HS-5 (cell line): ENCODE measurements at places on chromosomes 2 and 18.

GRCh38 chr2:524442-524841 lies 152.8 kb downstream of the TMEM18 start:
- DNase-seq = no peak

- DNase-seq = peak; percentile 94
Measured at GRCh38 chr2:20501974-20502373, 55.1 kb downstream of the RHOB start.

DNA sequence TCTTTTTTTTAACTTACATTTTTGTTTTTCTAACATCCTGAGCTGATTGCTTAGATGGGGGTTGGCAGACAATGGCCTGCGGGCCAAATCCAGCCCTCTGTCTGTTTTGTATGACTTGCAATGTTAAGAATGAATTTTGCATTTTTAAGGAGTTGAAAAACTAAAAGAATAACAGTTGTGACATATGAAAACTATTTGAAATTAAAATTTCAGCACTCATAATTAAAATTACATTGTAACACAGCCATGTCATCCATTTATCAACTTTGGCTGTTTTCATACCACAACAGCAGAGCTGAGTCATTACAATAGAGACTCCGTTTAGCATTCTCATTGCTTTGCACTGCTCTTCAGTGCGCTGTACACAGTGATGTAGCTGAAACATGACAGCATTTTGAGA lies 94.1 kb upstream of the MC4R start:
- DNase-seq = no peak

GRCh38 chr2:2837746-2838547 lies 506.9 kb upstream of the MYT1L start:
- DNase-seq = no peak

GRCh38 chr2:200615247-200615646 lies 29.4 kb downstream of the AOX1 start:
- DNase-seq = peak; percentile 84
